ENCODE measurements at places on chromosomes 5 and 9.

DNA sequence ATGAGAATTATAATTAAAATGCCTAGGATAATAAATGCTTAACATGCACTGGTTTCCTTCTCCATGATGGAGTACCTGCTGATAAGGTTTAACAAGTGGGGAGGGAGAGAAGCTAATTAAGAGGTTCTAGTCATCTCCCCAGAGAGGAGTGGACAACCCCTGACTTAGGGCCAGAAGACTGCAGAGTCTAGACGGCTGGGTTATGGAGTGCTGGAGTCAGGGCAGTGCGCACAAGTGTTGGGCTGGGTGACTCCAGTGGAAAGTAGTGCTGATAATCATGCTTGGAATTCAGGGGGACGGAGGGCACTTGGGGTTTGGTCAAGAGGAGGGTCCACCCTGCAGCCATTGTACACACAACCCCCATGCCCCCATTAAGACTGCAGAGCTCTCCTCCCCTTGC is 32.8 kb upstream of the TGFBI start:
- no peak for DNase-seq

DNA sequence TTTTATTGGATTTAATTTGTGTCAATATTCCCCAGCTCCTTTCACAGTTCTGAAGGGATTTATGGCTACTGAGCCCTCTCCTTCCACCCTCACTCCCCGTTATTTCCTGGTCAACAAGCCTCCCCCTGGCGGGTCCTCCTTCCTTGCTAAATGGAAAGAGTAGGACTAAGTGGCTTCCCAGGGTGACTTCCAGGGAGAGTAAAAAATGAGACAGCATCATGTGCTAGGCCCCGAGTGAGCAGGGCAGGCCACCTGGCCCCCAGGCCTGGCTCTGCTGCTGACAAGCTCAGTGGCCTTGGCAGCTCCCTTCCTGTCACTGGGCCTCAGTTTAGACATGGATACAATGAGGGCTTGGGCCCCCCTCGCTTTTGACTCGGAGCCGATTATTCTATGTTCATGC is 201.3 kb downstream of the HSPA4 start:
- DNase-seq, result no peak

DNA sequence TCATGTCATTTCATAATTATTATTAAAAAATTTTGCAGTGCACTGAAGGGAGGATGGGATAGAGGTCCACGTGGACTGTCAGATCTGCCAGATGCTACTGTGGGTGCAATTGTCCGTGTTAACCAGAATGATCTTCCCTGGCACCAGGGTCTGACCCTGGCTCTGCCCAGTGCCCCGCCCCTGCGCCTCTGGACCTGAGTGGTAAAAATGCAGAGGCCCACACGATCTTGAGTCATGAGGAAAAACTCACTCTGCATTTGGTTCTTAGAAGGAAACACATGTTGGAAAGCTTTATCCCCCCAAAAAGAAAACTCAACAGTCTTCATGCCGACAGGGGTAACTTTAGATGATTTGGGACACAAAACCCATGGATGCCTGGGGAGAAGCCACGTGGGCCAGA is 20.1 kb upstream of the BARX1 start:
- peak; percentile 1 for DNase-seq

DNA sequence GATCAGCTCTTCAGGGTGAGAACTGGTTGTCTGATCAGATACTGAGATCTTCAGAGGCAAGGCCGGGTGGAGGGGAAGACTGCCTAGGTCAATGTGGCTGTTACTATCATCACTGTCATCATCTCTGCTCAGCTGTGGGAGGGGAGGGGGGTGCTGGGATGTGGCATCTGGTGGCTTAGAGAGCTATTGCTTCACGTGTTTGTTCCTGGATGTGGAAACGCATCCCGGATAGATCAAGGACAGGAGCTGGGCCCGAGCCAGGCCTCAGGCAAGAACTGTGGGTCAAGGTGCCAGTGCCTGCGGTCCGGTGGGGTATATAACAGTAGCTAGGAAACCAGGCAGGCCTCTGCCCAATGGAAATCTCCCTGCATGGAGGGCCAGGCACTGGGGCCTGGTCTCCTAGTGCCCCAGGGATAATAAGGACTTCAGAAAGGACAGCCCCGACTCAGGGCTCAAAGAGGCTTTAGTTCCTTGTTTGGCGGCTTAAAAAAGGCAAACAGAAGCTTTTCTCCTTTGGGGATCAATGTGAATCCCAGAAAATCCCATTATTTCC is 30.3 kb upstream of the TIFAB start:
- DNase-seq, result no peak

GRCh38 chr5:7683753-7684152 is 167.2 kb downstream of the CFAP90 start:
- no peak for DNase-seq

GRCh38 chr9:117777823-117778222 is 73.6 kb downstream of the TLR4 start:
- DNase-seq, result no peak

- DNase-seq, result peak; percentile 46
Measured at GRCh38 chr9:136324501-136325300, 2.6 kb upstream of the GPSM1 start.

- no peak for DNase-seq
Measured at GRCh38 chr9:33348998-33349397, 53.4 kb downstream of the AQP7 start.

GRCh38 chr5:63261695-63262094 is 683.1 kb downstream of the LRRC70 start:
- DNase-seq, result no peak

- no peak for DNase-seq
Measured at GRCh38 chr5:142364251-142365145, 39.7 kb upstream of the SPRY4 start.

GRCh38 chr9:138053996-138054752 is 176.6 kb downstream of the CACNA1B start:
- no peak for DNase-seq

- no peak for DNase-seq
Measured at GRCh38 chr9:133876836-133877235, 115.3 kb downstream of the VAV2 start.

DNA sequence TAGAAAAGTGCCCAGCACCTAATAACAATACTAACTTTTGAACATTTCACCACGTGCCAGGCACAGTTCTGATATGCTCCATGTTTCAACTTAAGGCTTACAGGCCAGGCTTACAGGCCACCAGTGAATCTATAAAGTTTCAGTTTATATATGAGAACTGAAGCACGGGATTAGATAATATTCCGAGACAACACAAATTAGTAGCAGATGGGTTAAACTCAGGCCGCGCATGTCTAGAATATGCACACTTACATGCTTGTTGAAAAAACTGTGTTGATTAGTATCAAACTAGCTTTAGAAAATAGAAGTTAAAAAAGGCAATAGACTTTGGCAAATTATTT is 587.9 kb downstream of the MTRR start:
- DNase-seq, result no peak

GRCh38 chr9:86947146-86948073 is at the start of gene GAS1:
Gene GAS1 (minus strand): TSS chr9:86947506. CDS start chr9:86946779, 727 bp downstream.
- peak; percentile 86 for DNase-seq

DNA sequence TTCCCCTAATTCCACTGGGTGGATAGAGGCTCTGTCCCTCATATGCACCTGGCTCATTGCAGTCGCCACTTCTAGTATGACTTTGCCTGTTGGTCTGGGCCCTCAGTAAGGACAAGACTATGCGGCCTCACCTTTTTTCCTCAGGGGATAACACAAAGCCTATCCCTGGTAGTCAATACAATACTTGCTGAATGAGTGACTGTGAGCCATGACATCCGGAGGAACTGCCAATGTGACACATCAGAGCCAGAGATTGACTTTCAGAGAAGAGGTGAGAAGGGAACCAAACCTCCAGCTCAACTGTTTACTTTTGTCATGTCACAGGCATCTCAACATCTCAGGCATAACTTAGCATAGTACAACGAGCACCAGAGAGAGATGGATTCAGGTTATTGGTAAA is 371.3 kb downstream of the DMRT2 start:
- no peak for DNase-seq

DNA sequence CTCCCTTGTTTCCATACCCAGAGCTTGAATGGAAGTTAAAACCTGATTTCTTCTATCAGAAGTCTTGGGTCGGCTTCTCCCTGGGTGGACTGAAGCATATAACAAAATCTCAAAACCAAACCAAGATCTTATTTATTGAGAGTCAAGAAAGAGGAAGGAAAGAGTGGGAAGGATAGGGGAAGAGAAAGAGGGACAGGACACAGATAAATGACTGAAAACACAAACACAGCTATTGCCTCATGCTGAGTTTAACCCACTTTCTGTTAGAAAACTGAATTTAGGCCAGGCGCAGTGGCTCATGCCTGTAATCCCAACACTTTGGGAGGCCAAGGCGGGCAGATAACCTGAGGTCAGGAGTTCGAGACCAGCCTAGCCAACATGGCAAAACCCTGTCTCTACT is 92.9 kb downstream of the PALM2AKAP2 start:
- DNase-seq, result no peak

- DNase-seq, result no peak
Measured at GRCh38 chr5:169460123-169460522, 123.5 kb upstream of the SPDL1 start.

DNA sequence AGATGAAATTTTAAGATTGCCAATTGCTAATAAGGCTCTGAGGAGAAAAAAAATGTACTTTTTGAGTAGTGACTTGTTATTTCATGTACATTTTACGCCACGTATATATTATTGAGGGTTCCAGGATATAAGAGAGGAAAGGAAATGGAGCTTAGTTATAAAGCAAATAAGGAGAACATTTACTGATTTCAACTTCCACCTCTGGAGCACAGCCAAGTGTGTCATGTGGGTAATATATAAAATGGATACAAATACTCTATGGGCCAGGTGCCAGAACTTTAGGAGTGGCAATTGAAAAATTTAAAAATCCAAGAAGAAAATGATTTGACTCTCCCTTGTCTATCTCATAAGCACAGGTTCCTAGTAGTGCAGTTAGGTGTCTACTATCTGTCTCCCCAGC is 45.0 kb upstream of the VLDLR start:
- no peak for DNase-seq

- DNase-seq, result no peak
Measured at GRCh38 chr5:64514612-64515011, 8.8 kb downstream of the RGS7BP start.

GRCh38 chr5:87608385-87608784 is 195.7 kb upstream of the CCNH start:
- no peak for DNase-seq

- DNase-seq, result no peak
Measured at GRCh38 chr9:92426501-92427145, 2.4 kb upstream of the OMD start.

GRCh38 chr9:133119103-133119845 is 1.8 kb downstream of the RALGDS start:
- DNase-seq, result no peak

GRCh38 chr9:76198336-76198735 is 195.9 kb downstream of the RFK start:
- no peak for DNase-seq

GRCh38 chr5:168951356-168951755 is 349.6 kb downstream of the SLIT3 start:
- DNase-seq, result no peak

- DNase-seq, result no peak
Measured at GRCh38 chr9:90062982-90063381, 458.2 kb downstream of the GADD45G start.

- no peak for DNase-seq
Measured at GRCh38 chr5:175778951-175779503, 92.4 kb upstream of the CPLX2 start.

GRCh38 chr9:76161106-76161505 is 233.1 kb downstream of the RFK start:
- no peak for DNase-seq

DNA sequence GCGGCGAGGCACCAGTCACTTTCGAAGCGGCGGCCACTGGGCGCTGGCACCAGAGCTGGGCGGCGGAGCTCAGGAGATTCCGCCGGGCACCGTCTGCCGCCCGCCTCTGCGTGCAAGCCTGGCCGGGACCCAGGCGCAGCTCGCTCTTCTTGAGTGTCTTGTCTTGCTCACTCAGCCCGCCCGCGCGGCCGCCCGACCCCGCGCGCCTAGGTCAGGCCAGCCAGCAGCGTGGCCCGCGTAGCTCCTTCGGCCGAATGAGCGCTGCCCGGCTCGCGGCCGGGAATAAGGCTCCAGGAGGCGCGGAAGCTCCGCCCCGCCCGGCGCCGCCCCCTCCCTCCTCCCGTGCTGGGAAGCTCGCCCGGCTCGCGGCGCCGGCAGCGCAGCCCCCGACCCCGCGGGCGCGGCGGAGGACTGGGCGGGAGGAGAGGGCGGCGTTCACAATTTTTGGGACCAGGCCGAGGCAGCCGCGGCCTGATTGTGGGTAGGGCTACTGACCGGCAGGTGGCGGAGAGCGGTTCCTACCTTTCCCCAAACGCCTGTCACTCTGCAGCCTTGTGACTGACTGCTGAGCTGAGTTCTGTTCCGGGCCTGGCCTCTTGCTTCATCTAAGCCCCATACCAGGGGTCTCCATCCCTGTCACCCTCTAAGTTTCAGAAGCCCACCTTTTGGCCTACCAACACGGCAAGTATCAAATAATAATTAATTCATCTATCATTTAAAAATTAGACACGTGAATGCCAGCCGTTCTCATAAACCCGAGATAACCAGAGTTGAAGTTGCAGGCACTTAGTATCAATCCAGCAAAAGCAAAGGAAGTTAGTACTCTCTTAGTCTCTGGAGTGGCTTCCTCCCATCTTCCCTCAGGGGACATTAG is at the start of gene HBEGF:
Gene HBEGF (minus strand): TSS at position 256 of the 874 bp plus-strand sequence. CDS start 275 bp downstream, outside the sequence.
- DNase-seq, result peak; percentile 92

All from HEK293T (cell line).